Left ventricle myocardium inferior (tissue), 1 donor: ENCODE measurements at places on chromosomes 6 and 20. TPM values are rescaled to one million over a fixed set of nuclear protein-coding genes. Genes with fewer than 3 reads are reported as not detected.
A peak's percentile ranks its signal among the peaks of the same experiment; 100 is the strongest.

SNX14 gene
- 33.7 TPM for total RNA-seq

GJA10 gene
- not detected for total RNA-seq

DNA sequence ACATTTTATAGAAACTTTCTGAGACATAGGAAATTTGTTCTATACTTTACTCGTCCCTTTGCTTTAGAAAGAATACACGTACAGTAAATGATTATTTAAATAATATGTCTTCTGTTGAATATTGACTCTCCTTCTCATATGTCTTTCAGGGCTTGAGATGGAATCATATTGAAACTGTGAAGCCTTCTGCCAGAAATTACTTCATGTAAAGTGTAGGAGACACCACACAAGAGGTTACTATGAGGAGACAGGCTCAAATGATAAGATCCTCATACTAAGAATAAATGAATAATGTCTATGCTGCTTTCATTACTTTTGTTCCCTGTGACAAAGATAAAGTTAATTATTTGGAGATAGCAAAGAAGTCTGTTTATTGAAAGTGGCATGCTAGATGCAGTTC is 1240.3 kb upstream of the MAP3K7 start:
- no peak overlapping the region for H3K27ac ChIP-seq
- no peak overlapping the region for H3K4me3 ChIP-seq
- no peak for DNase-seq
- H3K36me3 ChIP-seq: no peaks in the 10 kb centered on the region
- H3K4me1 ChIP-seq: no peaks in the 10 kb centered on the region
- H3K27me3 ChIP-seq: no peaks in the 10 kb centered on the region

- H3K4me3 ChIP-seq: no peak overlapping the region
- no peak overlapping the region for H3K27ac ChIP-seq
- no peaks in the 10 kb centered on the region for H3K27me3 ChIP-seq
These were observed 29.9 kb downstream of the FRK start for GRCh38 chr6:116030770-116031169.

- H3K36me3 ChIP-seq: no peaks in the 10 kb centered on the region
- H3K4me1 ChIP-seq: no peaks in the 10 kb centered on the region
- peaks cover 21% of the 10 kb centered on the region for H3K27me3 ChIP-seq
- DNase-seq: no peak
- no peak overlapping the region for H3K4me3 ChIP-seq
These were observed 337.6 kb downstream of the CDC5L start for GRCh38 chr6:44725070-44725469.

DNA sequence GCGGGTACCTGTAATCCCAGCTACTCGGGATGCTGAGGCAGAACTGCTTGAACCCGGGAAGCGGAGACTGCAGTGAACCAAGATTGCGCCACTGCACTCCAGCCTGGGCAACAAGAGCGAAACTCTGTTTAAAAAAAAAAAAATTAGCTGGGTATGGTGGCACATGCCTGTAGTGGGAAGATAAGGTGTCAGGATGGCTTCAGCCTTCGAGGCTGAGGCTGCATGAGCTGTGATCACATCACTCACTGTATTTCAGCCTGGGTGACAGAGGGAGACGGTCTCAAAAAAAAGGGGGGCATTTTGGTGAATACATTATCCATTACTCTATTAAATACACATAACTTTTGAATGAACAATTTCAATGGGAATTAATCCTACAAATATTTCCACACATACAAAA is 32.4 kb downstream of the SNX3 start:
- H3K27ac ChIP-seq: no peak overlapping the region
- H3K4me3 ChIP-seq: no peak overlapping the region
- H3K36me3 ChIP-seq: peaks cover 8% of the 10 kb centered on the region

GRCh38 chr6:123635144-123635543 is 1.6 kb downstream of the TRDN start:
- H3K27me3 ChIP-seq: no peaks in the 10 kb centered on the region
- no peak for DNase-seq
- no peaks in the 10 kb centered on the region for H3K36me3 ChIP-seq
- peak overlapping the region; percentile 63 for H3K4me3 ChIP-seq
- H3K4me1 ChIP-seq: peaks cover 29% of the 10 kb centered on the region
- H3K27ac ChIP-seq: peak overlapping the region; percentile 94

DNA sequence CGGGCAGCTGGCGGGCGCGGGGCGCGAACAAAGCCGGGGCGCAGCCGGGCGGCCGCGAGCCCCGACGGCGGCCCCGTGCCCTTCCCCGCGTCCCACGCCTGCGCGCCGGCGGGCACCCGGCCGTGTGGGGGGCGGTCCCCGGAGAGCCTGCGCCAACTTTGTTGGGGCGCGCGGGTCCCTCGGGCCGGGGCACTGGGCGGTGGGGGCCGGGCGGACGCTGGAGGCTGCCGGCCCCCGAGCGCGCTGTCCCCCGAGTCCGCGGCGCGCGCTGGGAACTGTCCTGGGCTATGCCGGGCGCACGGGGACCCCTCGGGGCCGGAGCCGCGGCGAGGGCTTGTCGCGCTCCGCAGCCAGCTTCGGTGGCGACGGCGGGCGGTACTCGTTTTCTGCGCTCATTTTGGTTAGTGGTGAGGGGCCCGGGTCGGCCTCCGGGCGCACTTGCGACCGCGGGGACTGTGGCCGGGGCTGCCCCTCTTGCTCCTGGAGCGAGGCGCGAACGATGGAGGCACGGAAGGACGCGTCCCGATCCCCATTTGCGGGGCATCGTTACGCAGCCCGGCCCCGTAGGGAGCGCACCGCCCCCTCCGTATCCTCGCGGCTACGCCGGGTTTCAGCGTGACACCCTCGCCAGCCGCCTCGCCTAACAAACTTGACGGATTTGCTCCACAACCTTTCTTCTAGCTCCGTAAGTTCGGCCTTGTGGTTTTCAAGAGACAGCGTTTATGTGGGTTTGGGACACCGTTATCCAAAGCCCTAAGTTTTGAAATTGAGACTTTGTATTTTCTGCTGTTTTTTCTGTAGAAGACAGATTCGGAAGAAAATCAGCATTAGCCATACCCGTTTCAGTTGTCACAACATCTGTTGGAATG is 622 bp downstream of the SS18L1 start:
- peaks cover 68% of the 10 kb centered on the region for H3K4me1 ChIP-seq
- peak; percentile 66 for DNase-seq
- H3K27ac ChIP-seq: peak overlapping the region; percentile 99
- peak overlapping the region; percentile 82 for H3K4me3 ChIP-seq

DNA sequence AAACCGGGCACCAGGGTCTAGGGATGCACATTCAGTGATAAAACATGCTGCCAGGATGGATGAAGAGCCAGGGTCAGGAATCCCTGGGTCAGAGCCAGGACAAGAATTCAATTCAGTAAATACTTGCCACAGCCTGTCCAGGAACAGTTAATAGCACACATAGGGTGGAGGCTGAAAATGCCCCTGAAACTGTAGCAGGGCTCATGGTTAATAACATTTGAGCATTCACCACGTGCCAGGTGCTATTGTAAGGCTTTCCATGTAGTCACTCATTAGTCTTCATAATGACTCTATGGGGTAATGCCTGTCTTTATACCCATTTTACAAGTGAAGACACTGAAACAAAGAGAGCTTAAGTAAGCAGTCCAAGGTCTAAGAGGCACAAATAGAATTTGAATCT is 296.3 kb downstream of the LRFN2 start:
- no peaks in the 10 kb centered on the region for H3K4me1 ChIP-seq
- H3K4me3 ChIP-seq: no peak overlapping the region
- peaks cover 96% of the 10 kb centered on the region for H3K27me3 ChIP-seq
- H3K36me3 ChIP-seq: no peaks in the 10 kb centered on the region
- no peak overlapping the region for H3K27ac ChIP-seq
- DNase-seq: no peak

DNA sequence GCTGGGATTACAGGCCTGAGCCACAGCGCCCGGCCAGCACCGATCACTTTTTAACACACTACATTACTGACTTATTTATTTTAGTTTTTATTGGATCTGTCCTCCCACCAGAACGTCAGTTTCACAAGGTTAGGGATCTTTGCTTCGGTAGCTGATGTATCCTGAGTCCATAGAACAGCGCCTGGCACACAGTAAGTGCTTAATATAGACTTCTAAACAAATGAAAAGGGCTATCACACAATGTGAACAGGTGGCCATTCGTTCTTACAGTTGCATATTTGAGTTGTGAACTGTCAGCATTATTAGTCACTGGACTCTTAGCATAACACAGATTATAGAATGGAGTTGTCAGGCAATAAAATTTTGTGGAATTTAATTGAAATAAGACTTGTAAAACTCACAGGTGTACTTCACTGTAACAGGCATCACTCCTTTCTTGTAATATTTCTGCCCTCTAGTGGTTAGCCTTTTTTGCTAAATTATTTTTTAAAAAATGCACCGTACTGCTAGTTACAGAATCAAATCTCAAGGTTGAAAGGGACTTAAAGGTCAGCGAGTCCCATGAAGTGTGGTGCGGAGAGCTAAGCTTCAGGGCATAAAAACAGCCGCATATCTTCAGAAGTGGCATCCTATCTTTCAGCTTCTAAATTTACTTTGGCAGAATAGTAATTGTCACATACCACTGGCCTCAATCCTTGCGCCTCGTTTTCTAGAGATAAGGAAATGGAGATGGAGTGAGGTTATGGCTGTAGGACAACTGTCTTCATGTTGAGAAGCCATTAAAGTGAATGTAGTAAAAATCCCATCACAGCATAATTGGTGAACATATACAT is 3.4 kb upstream of the TBC1D7 start:
- no peaks in the 10 kb centered on the region for H3K27me3 ChIP-seq
- H3K27ac ChIP-seq: peak overlapping the region; percentile 71
- H3K36me3 ChIP-seq: no peaks in the 10 kb centered on the region
- no peak for DNase-seq
- no peak overlapping the region for H3K4me3 ChIP-seq

GRCh38 chr6:42898891-42899361 is 16.9 kb upstream of the PTCRA start:
- H3K4me3 ChIP-seq: no peak overlapping the region
- H3K27me3 ChIP-seq: no peaks in the 10 kb centered on the region
- H3K27ac ChIP-seq: no peak overlapping the region
- peaks cover 40% of the 10 kb centered on the region for H3K4me1 ChIP-seq
- DNase-seq: peak; percentile 40

- no peaks in the 10 kb centered on the region for H3K36me3 ChIP-seq
- no peak overlapping the region for H3K4me3 ChIP-seq
- H3K27ac ChIP-seq: no peak overlapping the region
- no peak for DNase-seq
These were observed 50.5 kb upstream of the ECI2 start for GRCh38 chr6:4185846-4186245.

DNA sequence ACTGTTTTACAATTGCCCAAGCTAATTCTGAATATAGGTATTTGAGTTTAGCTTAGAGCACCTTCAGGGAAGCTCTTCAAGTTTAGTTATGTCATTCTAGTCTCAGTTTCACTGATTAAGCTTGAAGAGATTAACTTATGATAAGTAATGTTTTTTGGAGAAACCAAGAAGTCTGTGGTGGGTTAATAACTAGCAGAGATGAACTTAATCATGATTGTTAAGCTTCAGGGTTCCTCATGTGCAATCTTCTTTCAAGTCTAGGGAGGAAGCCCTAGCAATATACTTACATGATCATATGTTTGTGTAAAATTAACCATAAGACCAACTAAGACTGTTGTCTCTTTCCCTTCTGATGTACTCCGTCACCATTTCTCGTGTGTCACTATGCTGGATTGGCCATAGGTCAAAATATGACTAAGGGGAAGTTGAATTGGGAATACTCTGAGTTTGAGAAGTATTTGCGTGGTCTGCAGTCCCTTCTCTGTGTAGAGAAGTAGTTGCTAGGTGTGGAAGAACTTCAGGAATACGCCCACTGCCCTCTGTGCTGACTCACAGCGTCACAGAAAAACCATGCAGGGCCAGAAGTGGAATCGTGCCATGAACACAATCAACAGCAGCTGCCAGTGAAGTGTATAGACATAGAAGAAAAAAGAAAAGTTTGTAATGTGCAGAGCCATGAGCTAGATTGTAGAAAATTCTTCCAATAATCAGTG is 88.3 kb downstream of the SH3BGRL2 start:
- no peaks in the 10 kb centered on the region for H3K36me3 ChIP-seq
- H3K27me3 ChIP-seq: no peaks in the 10 kb centered on the region
- no peak for DNase-seq
- H3K27ac ChIP-seq: no peak overlapping the region

- H3K4me3 ChIP-seq: no peak overlapping the region
- no peaks in the 10 kb centered on the region for H3K4me1 ChIP-seq
- no peak overlapping the region for H3K27ac ChIP-seq
- no peaks in the 10 kb centered on the region for H3K27me3 ChIP-seq
- no peaks in the 10 kb centered on the region for H3K36me3 ChIP-seq
- DNase-seq: no peak
These were observed 10.2 kb upstream of the AIG1 start for GRCh38 chr6:143050509-143050908.

GRCh38 chr6:14921878-14922671 is 323.8 kb upstream of the JARID2 start:
- no peaks in the 10 kb centered on the region for H3K27me3 ChIP-seq
- DNase-seq: no peak
- peaks cover 26% of the 10 kb centered on the region for H3K4me1 ChIP-seq
- H3K36me3 ChIP-seq: no peaks in the 10 kb centered on the region
- H3K27ac ChIP-seq: peak overlapping the region; percentile 51

DNA sequence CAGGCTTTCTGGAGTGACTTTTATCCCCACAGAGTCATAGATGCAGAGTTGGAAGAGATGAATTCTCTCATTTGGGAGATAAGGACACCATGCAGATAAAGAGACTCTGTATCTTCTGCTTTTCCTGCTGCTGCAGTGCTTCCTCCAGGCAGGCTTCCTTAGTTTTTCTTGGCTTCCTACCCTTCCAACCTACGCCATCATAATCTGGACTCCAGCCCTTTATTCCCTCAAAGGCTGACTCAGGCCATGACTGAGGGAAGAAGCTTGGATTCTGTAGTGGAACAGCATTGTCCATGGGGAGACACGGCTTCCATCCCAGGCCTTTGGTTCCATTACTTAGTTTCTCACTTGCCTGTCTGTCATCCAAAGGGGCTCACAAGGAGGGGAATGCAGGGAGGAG is 6.5 kb upstream of the RNF24 start:
- no peaks in the 10 kb centered on the region for H3K36me3 ChIP-seq
- no peak for DNase-seq
- no peak overlapping the region for H3K4me3 ChIP-seq
- peak overlapping the region; percentile 19 for H3K27ac ChIP-seq

DNA sequence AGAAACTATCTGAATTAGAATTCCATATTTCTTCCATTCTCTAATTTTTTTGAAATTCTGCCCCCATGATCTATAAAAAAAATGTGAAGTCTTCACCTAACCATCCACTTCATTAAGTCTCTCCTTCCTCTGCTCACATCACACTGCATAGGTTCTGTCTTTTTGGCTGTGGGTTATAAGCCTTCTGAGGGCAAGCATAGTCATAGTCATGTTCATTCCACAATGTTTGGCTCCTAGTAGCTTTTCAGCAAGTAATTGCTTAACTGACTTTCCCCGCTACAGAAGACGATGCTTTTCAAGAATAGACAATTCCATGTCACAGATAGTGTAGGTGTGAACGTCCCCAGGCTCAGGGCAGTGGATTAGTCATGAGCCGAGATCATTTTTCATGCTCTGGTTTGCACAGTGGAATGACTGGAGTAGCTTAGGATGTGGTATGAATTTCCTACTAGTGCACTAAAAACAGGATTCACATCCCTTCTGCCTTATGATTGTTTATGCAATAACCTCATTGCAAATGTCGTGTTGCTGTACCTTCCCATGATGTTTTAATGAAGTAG is 29.1 kb downstream of the WRNIP1 start:
- no peaks in the 10 kb centered on the region for H3K27me3 ChIP-seq
- H3K27ac ChIP-seq: no peak overlapping the region
- no peak for DNase-seq
- H3K4me3 ChIP-seq: no peak overlapping the region

GRCh38 chr20:3818155-3819151 is 1.9 kb upstream of the AP5S1 start:
- H3K4me3 ChIP-seq: no peak overlapping the region
- peak overlapping the region; percentile 99 for H3K27ac ChIP-seq
- H3K4me1 ChIP-seq: peaks cover 44% of the 10 kb centered on the region

GRCh38 chr6:143592335-143592734 is 80.8 kb upstream of the FUCA2 start:
- H3K27ac ChIP-seq: no peak overlapping the region
- no peaks in the 10 kb centered on the region for H3K36me3 ChIP-seq
- no peak overlapping the region for H3K4me3 ChIP-seq
- H3K4me1 ChIP-seq: peaks cover 31% of the 10 kb centered on the region
